Cortex of kidney (tissue), 1 donor: ENCODE measurements at places on chromosomes 5 and 9.

GRCh38 chr9:37324691-37325490 lies 97.6 kb upstream of the GRHPR start:
- no peak for DNase-seq

GRCh38 chr5:149878371-149878770 lies 66.2 kb downstream of the PDE6A start:
- DNase-seq = no peak

DNA sequence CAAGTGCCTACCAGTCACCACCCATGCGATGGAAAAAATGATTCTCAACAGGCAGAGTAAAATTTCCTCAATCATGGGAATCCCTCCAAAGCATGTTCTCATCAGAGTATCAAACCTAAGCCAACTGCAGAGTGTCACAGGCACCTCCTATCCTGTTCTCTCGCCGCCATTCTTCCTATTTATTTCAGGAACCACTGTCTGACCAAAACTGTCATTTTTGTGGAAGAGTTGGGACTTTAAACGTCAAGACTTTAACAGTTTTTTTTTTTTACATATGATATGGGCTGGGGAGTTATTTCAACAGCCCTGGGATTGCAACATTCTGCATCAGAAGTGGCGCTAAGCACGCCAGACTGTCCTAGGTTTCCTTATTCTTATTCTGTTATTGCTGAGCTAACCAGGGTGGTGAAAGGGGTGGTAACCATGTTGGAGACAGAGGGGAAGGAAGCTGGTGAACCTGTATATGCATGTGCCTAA lies 29.5 kb downstream of the PFDN1 start:
- no peak for DNase-seq

DNA sequence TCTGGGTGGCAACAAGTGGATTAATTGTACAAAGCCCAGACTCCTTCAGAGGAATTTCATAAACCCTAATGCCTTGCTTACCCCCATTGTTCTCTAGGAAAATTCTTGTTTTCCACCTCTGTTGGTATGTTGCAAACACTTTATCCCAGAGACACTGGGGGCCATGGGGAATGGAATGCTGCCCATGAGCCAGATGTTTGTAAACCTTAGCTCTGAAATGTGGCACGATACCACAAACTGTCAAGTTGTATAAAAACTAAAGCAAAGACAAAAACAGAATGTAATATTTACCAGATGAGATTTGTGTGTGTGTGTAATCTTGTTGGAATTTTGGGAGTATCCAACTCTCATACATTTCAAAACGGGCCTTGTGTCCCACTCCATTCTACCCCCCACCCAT lies 465.0 kb downstream of the EBF1 start:
- DNase-seq = no peak

DNA sequence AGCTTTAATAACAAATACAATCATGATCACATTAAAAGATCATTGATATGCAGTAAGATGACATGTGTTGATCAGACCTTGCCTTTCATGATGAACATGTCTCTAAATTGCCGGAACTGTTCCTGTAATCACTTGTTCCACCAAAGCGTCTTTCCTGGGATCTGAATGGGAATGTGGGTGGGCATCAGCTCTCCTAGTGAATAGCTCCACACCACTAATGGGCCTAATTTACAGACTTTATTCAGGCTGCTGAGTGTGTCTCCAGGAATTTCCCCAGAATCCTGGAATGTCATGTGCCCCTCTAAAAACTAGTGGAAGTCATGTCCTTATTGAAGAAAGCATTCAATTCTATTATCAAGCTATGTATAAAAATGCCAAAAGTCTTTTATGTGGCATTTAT lies 765.1 kb upstream of the CTNND2 start:
- no peak for DNase-seq

DNA sequence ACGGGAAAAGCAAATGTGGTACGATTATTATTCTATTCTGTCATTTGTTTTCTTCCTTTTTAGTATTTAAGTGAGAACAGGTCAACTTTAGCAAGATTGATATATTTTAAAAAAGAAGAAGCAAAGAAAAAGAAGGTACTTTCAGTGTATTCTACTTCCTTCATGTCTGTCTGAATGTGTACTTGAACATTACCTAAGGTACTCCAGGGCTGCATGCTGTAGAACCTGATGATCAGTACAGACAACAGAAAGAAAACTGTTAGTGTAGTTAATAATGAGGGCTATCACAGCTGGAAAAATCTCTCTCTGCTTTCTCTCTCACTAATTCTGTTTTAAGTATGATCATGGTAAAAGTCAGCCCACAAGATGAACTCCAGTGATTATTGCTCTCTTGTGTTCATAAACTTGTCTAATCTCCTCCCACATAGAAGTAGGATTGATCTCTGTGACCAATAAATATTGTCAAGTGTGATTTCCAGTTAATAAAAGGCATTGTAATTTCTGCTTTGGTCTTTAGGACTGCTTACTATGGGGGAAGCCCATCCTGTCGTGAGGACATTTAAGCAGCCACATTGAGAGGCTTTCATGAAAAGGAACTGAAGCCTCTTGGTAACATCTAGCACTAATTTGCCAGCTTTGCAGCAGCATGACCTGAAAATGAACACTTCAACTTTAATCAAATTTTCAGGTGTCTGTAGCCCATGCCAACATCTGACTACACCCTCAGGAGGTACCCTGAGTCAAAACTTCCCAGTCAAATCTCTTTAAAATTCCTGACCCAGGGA lies 864.0 kb upstream of the ACO1 start:
- no peak for DNase-seq

DNA sequence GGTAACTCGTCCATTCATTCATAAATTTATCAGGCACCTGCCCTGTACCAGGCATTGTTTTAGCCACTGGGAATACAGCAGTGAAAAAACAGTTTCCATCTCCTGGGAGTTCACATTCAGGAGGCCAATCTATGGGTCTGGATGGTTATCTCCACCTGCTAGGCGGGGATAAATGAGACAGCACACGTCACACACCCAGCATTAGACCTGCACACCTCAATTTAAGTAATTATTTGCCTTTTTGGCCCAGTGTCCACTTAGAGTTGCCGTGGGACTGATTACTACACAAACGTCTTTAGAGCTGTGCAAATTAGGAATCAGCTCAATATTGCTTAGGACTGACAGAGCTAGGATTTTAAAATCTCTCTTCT lies 46.1 kb downstream of the STK10 start:
- no peak for DNase-seq

DNA sequence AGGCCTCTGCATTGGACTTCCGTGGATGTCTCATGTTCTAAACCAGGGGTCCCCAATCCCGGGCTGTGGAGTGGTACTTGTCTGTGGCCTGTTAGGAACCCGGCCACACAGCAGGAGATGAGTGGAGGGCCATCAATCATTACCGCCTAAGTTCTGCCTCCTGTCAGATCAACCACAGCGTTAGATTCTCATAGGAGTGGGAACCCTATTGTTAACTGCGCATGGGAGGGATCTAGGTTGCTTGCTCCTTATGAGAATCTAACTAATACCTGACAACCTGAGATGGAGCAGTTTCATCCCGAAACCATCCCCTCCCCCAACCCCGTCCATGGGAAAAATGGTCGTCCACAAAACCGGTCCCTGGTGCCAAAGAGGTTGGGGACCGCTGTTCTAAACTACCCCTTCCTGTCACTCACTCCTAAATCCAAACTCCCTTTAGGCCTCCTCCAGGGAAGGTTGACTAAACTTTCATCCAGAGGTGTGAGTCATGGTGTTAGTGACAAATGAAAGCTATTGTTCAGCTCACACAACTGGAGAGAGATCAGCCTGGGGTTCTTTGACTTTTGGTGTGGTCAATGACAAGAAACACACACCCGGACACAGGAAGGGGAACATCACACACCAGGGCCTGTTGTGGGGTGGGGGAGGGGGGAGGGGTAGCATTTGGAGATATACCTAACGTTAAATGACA lies 9.5 kb downstream of the KCNV2 start:
- DNase-seq = no peak

- DNase-seq = no peak
These were observed 141.8 kb downstream of the FAM174A start for GRCh38 chr5:100676817-100677631.

DNA sequence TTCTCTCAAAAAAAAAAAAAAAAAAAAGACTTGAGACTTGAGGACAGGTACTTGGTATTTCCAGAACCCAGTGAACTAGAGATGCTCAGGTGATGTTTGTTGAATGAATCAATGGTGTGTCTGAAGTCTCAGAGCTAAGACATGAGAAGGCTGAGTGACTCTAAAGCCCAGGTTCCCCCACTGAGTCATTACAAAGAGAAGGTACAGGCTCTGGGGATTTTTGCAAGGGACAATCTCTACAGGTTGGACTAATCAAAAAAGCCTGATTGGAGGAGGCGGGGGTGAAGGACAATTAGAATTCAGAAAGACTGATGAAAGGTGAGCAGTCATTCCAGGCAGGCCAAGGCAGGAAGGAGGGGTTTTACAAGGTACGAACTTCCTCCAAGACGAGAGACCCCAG lies 8.2 kb upstream of the FABP6 start:
- no peak for DNase-seq

DNA sequence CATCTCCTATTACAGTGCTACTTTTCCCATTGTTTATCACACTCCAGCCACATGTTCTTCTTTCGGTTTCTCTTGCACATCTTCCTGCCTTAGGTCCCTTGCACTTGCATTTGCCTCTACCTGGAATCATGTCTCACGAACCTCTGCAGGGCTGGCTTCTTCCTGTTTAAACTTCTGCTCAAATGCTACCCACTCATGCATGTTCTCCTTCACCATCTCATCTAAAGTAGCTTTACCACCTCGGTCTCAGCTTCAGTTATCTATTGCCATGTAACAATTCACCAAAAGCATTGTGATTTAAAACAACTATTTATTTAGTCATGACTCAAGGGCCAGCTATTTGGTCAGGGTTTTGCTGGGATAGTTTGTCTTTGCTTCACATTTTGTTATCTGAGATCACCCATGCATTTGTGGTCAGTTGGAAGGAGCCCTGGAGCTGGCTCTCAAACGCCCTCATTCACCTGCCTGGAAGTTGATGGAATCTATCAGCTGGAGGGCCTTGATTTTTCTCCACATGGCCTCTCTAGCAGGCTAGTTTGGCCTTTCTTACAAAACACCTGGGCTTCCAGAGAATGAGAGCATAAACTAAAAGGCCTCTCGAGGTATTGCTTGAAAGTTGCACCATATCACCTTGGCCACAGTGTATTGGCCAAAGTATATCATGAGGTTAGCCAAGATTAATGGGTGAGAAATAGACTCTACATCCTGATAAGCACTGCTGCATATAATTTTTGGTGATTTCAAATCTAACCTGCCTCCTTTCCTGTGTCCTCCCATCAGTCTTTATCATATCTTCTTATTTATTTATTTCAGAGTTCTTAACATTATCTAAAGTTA lies 21.4 kb downstream of the SPINK1 start:
- DNase-seq = no peak

DNA sequence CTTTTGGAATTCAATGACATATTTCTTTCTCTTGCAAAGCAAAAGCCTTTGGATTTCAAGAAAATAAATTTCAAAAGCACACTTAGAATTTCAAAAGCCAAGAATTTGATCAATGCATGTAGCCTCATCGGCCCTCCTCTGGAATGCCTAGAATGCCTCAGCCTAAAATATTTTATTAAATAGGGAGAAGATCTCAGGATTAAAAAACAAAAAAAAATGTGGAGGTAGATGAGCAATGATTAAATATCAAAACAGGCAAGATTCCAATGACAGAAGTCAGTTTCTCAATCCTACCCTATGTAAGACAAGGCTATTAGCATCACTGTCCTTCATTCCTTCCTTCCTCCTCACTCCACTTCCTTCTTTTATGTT lies 169.0 kb downstream of the CDH6 start:
- no peak for DNase-seq

GRCh38 chr9:13642646-13643045 lies 363.2 kb upstream of the MPDZ start:
- no peak for DNase-seq

- DNase-seq = no peak
These were observed 139.4 kb downstream of the GNAQ start for GRCh38 chr9:77892171-77892570.

DNA sequence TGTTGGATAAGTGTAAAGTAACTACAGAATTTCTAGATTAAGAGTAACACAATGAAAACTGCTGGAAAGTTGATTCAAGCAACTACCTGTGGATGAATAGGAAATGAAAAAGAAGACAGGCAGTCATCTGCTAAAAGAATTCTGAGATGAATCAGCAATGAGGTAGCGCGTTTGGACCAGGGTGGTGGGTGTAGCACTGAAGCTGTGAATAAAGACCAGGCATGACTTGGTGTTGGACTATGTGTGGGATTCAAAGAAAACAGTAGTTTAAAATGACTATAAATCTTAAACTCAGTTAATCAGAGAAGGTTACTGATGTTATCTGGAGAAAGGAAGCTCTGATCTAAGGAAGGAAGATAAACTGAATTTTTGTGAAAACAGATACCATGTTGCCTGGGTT lies 159.8 kb downstream of the FBN2 start:
- DNase-seq = no peak

- DNase-seq = no peak
These were observed 138.2 kb upstream of the MINAR2 start for GRCh38 chr5:129609710-129610109.

GRCh38 chr5:72171667-72172066 lies 64.4 kb downstream of the MAP1B start:
- no peak for DNase-seq

DNA sequence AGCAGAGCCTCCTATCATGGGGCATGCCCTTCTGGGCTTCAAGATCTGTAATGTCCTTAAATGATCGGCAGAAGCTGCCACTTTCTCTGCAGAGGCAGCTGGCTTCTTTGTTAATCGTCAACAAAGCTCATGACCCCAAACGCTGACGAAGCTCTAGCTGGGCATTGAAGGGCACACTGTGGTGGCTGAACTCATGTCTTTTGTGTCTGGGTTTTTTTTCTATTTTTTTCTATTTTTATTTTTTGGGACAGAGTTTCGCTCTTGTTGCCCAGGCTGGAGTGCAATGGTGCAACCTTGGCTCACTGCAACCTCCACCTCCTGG lies 65.2 kb upstream of the ASS1 start:
- DNase-seq = no peak

DNA sequence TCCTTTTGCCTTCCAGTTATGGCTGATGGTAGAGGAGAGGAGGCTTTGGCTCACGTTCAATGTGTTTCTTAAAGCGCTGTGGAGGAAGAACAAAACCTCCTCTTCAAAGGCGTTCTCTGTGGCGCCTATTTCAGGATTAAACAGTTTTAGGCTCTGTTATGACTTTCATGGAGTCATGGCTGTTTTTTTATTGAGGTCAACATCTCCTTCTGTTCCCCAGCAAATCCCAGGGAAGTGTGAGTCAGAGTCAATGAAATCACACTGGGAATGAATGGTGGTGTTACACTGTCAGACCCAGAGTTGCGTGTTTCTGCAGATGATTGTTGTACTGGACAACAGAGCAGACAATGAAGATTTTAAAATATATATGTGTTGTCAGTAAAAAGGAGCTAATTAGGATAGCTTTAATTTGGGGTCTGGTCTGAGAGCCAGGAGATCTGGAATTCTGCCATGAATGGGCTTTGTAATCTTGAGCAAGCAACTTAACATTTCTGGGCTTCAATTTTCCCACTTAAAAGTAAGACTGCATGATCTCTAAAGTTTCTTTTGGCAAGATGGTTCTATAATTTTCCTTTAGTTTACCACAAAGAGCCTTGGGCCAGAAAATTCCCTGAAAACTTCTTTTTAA lies 240.7 kb downstream of the CSNK1G3 start:
- no peak for DNase-seq

- no peak for DNase-seq
These were observed 25.6 kb upstream of the POU4F3 start for GRCh38 chr5:146313027-146313426.
